ENCODE measurements at places on chromosomes 4 and X.

- DNase-seq = no peak
Measured at GRCh38 chr4:123849495-123849894, 452.9 kb downstream of the SPRY1 start.

GRCh38 chrX:39755143-39756032, 342.4 kb downstream of the BCOR start:
- no peak for DNase-seq

DNA sequence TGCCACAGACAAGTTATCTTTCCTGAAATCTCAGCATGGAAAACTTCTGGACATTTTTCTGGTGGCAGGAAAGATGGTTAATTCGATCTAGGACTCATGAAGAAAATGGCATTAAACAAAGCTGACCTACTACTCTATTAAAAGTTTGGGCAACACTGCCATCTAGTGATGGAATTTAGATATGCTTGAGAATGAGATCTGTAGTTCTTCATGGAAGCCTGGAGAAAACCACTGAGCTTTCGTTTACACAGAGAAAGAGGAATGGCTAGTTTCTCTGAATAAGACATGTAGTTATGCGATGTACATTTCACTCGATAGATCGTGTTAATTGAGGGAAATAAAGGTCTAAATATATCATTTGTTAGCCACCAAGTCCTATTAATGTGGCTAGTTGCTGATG, 51.7 kb upstream of the CHRDL1 start:
- DNase-seq = no peak

DNA sequence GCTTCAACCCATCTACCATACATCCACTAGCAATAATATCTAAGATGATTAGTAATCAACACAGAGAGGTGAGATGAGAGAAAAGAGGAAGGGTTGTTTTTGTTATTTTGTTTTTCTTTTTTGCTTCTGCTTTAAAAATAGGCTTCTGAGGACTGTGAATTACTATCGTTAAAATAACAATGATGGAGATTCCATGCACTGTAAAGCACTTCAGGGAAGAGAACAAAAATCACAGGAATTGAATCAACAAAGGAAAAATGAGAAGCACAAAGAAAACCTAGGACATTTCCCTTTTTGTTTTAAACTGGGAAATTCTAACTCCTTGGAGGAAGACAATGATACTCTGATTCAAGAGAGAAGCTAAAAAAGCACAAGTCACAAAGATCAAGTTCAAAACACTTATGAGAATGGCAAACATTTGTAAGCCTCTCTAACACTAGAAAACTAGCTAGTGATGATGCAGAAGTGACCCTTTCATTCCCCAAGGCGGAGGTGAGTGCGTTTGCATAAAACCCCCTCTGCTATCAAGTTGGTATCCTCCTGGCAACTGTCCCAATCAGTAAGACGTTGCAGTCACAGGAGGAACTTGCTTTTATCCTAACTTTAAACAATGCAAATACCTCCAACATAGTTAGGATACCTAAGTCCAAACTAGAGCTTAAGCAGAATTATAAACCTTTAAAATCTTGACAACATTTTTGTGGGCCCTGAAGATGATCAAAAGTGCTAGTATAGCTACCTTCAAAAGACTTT, 308.5 kb downstream of the CAMK2D start:
- no peak for DNase-seq

GRCh38 chrX:78624962-78625909, 33.9 kb downstream of the RTL3 start:
- no peak for DNase-seq

DNA sequence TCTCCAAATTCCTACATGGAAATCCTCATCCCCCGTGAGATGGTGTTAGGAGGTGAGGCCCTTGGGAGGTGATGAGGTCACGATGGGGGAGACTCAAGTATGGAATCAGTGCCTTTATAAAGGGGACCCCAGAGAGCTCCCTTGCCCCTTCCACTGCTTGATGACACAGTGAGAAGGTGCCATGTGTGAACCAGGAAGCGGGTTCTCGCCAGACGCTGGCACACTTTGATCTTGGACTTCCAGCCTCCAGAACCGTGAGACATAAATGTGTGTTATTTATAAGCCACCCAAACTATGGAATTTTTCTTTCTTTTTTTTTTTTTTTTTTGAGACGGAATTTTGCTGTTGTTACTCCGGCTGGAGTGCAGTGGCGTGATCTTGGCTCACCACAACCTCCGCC, 237.6 kb downstream of the DHRSX start:
- no peak for DNase-seq

DNA sequence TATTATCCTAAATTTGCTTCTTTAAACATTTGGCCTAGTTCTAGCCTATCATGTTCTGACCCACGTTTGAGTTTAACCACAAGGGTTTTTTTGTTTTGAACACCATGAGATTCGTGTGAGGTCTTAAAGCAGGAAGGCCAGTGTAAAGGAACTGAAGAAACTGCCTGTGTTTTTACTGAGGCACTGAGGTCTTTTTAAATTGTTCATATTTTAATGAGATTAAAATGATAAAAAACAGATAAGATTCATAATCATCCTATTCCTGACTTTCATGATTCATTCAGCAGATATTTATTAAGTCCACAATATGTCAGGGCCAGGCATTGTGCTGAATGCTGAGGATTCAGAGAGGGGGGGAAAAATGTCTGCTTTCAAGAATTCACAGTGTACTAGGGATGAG, 3.2 kb downstream of the RPS6KA3 start:
- DNase-seq = no peak

DNA sequence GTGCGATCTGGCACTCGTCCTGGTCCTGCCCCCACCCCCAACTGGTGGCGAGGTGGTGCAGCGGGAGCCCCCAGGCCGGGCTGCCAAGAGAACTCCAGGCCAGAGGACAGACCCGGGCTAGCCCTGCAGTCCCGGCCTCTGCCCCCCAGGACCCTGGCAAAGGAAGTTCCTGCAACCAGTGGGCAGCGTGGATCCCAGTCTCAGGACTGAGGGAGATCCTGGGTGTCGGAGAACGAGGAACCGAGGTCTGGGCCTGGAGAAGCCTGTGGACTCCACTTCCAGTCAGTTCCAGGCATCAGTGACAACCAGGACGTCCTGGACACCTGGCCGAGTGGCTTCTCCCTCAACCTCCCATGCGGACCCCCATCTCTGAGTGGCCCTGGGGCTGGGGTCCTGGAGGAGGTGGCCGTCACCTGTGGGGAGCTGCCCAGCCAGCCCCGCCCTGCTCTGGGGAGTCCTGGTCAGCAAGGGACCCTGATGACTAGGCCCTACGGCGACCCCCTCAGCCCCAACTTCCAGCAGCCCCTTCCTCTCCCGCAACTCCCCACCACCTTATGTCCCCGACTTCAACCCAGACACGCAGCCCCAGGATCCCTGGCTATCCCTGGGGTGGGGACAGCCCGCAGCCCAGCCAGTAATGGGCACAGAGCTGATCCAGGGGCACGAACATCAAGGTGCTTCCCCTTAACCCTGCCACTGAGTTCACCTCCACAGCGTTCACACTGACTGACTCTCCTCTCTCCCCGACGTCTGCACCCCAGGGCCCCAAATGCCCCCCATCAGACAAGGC, 53.7 kb upstream of the NKX1-1 start:
- no peak for DNase-seq

DNA sequence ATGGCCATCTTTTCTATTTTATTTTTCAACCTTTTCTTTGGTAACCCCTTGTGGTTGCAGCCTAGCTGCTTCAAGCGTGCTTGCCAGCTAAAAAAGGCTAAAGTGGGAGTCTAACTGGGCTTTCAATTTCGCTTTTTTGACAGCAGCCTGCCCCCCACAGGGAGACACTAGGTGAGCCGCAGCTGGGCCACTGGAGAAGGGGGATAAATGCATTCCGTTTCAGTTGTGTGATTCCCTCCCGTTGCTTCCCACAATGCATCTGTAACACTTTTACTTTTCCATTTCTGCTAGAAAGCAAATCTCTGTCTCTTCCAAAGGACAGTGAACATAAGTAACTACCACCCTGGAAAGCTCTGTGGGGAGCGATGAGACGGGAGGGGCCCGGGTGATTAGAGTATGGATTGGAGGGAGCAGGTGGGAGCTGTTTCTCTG, 86.3 kb upstream of the RAPGEF2 start:
- no peak for DNase-seq

- no peak for DNase-seq
Measured at GRCh38 chrX:10603612-10604011, 16.8 kb downstream of the MID1 start.

DNA sequence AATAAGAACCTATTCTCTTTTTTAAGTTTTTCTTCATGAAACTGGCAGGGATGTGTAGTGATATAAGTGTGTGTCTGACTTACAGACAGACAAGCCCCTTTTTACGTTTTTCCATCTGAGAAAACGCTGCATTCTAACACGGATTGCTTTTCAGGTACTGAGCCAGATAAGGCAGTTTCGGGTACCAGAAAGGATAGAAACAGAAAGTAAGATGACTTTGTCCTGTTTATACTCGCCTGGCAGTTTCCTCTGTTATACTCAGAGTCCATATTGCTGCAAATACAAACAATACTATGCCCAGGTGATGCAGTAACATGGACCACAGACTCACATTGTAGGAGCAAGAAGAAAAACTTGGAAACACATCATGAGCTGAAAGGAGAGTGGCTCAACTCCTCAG, 2320.6 kb upstream of the AGA start:
- DNase-seq = no peak

DNA sequence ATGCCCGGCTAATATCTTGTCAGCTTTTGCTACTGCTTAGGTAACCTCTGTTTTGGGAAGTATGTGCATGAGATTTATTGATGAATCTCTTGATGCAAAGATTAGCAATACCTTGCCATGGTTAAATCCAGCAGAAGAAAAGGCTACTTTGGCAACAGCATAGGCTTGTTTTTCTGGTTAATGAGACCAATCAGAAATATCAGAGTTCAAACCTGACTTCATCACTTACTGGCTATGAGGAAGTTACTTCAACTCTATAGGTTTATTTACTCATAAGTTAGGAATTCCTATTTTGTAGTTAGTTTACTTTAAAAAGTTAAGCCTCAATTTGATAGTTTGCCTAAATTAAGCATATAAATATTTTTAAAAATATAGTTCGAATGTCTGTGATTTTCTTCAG, 93.1 kb downstream of the PDLIM5 start:
- DNase-seq = no peak

DNA sequence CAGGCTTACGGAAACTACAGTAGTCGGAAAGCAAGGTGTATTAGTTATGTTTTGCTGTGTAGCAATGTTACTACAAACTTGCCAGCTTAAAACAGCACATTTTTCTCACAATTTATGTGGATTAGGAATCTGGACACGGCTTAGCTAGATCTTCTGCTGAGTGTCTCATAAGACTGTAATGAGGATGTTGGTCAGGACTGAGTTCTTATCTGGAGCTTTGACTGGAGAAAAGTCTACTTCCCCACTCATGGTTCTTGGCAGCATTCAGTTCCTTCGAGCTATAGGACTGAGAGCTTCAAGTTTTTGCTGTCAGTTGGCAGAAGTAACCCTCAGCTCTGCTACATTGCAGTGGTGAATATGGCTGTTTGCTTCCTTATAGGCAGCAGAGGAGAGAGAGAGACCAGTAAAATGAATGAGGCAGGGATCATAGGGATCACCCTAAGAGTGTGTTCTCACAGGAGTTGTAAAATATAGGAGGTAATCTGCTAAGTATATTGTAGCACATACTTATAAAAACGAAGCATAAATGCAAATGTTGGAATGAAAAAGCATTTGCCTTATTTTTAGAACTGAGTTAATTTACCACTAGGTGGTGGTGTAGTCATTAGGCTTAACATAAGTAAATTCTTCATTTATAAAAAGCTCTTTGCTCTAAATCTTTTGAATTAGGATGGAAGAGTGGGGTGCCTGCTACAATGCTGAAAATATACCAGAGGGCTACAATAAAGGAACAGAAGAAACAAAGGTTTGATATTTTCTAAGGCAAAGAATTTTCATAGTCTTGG, 38.6 kb downstream of the ALG13 start:
- no peak for DNase-seq

GRCh38 chrX:134244043-134244442, 7.1 kb downstream of the CCDC160 start:
- no peak for DNase-seq

- no peak for DNase-seq
Measured at GRCh38 chr4:75542824-75543223, 13.0 kb upstream of the ODAPH start.

GRCh38 chrX:69027181-69028005, 137.9 kb downstream of the PJA1 start:
- no peak for DNase-seq

DNA sequence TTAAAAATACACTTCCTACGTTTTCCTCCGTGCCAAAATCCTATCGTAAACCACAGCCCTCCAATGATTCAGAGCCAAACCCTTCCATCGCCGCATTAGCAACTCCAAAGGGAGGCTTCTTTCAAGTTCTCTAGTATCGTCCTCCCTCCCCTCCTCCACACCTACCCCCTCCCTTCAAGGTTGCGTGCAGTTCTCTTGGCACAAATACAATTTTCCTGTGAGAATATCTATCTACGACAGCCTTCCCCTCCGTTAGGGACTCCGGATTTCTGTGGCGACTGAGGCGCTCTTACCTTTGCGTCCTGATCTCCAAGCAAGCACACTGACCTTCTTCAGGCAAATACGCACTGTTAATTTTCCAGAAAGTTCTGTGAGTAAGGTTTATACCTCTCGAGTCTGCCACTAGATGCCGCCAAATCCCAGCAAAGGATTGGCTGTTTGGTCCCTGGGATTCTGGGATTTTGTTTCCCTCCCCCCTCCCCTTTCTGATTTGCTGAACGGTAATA, 1.2 kb upstream of the MORF4L2 start:
- no peak for DNase-seq

DNA sequence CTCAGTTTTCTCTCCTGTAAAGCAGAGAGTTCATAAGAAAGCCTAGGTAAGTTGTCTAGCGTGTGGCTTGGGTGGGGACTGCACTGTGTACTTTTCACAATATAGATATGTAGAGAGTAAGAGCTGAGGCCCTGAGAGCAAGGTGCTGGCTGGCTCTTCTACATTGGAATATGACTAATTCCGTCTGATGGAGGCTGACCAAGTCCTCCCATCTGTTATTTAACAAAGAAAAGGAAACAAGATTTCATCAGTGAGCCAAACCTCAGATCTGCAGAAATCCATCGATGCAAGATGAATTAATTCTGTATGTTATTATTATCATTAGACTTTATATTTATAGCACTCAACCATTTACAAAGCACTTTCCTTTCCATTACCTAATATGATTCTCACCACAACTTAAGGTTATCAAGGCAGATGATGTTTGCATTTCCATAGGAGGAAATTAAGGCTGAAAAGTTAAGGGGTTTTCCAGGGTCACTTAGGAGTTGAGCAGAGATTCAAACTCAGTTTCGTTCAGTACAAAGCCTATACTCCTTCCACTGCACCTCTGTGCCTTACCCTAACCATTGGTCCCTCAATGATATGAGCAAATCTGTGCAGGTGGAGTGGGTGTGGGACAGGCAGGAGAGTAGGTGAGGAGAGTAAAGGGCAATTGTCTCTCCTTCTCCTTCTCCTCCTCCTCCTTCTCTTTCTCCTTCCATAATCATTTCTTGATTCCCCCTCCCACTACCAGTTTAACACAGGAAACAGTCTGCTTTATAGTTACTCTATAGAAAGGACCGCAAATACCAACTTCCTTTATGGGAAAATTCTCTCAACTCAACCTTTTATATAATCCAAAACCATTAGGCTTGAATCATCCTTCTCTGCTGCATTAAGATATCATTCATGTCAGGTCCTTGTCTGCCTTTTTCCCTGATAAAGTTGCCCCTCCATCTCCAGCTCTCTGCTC, 27.6 kb upstream of the SRD5A3 start:
- no peak for DNase-seq

- DNase-seq = no peak
Measured at GRCh38 chrX:42442745-42443144, 335.2 kb downstream of the PPP1R2C start.
